ENCODE measurements at places on chromosomes 2 and 18.

DNA sequence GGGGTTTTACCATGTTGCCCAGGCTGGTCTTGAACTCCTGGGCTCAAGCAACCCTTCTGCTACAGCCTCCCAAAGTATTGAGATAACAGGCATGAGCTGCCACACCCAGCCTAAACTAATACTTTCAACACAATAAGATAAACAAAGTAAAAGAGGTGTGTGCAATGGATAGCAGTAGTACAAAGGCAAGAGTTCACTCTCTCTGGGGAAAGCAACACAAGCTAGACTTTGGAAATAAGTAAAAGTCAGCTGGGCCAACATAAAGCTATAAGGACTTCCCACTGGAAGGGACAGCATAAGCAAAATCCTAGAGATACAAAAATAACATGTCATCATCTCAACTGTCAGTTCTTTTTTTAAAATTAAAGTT, 5.2 kb upstream of the NOSTRIN start:
- DNase-seq: no peak

DNA sequence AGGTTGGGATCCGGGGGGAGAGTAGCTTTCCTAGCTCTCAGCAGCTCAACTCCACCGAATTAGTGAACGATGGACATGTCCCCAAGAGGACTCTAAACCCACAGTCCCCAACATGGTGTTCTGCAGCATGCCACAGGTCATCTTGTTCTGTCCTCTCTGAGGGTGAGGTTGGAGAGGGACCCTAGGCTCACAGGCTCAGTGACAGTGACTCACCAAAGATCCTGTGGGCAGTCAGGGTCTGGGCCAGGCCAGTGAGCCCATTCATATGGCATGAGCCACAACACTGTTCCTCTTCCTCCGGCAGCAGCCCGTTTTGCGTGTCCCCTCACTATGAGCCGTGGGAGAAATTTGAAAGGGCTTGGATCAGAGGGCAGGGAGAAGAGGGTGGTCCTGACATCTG, 2.8 kb upstream of the SLC20A1 start:
- no peak for DNase-seq

- DNase-seq: no peak
Measured at GRCh38 chr2:120984046-120984445, 248.4 kb downstream of the GLI2 start.

DNA sequence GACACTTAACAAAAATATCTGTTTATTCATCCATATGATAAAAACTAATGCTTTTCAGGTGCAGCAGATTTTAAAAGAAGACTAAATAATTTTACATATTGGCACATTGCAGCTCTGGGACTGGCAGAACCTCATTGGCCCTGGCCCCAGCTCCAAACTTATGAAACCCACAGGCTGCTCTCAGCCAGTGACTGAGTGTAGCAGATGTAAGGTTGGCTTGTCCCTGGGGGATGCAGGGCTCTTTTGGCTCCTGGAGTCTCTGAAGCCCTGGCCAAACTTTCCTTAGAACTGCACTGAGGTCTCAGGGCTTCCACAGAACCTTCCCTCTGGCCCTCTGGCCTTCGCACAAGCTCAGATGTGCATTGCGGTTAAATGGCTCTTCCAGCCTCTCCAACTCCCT, 725.0 kb upstream of the SOX11 start:
- DNase-seq: no peak

DNA sequence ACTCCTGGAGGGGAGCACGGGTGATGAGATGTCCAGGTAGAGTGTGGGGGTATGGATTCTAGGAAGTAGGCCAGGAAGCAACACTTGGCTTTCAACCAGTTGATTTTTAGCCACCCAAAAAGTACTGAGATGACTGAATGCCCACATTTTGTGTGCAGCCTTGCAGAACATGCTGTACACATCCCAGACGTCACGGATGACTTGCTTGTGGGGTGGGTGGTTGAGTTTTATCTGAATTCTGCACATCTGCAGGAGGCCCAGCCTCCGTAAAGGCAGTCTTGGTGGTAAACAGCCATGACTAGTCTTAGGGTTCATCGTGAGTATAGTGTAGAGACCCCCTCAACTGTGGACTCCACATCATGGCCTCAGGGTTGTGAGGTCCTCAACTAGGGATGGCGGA, 53.3 kb upstream of the CCDC195 start:
- no peak for DNase-seq

DNA sequence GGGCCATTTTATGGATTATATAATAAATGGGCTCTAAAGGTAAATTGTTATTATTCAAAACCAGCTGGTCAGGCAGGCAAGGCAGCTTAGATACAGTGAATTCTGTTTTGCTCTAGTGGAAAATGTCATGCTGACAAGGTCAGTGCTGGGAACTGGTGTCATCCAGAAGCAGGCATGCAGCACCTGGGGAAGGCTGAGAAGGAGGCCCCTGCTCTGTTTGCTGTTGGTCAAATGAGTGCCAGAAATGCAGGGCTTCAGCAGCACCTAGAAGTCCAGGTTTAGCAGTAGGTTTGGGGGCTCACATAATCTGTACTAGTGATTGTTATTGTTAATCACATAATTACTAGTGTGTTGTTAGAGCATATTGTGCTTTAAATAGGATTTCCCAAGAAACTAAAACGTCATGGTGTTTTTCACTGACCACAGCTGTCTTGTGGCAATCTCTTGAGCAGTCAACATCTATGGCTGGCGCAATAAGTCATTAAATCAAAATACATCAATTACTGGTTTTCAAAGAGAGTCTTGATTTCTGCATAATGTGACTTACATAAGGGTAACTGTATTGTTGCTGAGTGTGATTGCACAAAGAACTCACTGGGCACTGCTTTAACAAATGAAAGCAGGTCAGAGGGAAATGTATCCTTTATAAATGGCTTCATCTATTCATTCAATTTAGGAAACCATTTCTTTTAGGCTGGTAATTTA, 99.1 kb downstream of the MYO3B start:
- no peak for DNase-seq

DNA sequence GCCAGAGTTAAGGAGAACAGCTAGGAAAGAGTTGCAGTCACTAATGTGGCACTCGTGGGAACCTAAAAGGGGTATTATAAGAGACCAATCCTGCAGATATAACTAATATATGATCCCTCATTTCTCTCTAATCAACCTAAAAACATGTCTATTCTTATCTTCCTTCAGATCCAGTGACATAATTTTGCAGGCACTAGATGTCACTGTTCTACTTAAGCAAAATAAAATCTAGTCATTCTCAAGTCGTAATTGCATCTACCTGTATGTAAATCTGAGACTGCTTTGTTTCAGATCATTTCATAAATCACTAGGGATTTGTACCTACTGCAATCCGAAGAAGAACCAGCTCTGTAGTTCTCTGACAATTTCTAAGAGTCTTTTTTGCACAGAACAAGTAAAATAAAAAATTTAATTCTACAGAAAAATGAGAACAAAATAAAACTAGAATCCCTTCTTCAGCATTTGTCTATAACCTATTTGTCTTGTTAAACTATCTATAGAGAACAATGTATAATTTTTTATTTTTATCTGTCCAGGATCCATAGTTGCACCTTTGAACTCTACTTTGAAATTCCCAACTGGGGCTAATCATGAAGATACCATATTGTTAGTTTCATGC, 56.5 kb upstream of the ERBB4 start:
- peak; percentile 10 for DNase-seq

DNA sequence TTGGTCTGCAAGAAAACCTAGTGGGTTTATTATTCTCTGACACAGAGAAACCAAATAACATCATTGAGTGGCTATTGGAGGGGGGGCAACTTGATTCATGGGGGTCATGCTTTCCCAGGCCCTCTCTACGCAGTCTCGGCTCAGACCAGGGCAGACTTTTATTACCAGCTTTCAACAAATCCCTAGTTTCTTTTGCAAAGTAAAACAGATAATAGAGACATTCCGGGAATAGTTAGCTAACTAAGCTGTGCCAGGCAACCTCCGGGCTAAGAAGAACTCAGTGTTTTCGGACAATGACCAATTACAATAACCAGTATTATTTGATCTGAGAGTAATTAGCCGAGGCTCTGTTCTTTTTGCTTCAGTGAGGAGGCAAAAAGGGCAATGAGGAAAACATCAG, 66.3 kb downstream of the CDK15 start:
- DNase-seq: no peak
